ENCODE measurements at places on chromosomes 5 and 9. TPM values are rescaled to one million over a fixed set of nuclear protein-coding genes. Genes with fewer than 3 reads are reported as not detected.

Gene BASP1
- total RNA-seq: 31.4 TPM

Gene PLGRKT
- total RNA-seq: 27.6 TPM

Gene TAF11L10
- not detected for total RNA-seq

Gene GLDC
- total RNA-seq: 0.52 TPM

Gene PBX3
- 36.0 TPM for total RNA-seq

Gene PHF24
- total RNA-seq: 0.93 TPM

Gene TARS1
- 85.9 TPM for total RNA-seq

Gene CSF1R
- total RNA-seq: 55.1 TPM

Gene UGT3A2
- total RNA-seq: not detected

Gene JAKMIP2
- 0.10 TPM for total RNA-seq

Gene TMEM267
- total RNA-seq: 14.6 TPM

Gene FREM1
- total RNA-seq: 6.8 TPM

Gene EIF4E1B
- total RNA-seq: not detected

Gene CBY3
- total RNA-seq: not detected

Gene PCSK5
- 84.2 TPM for total RNA-seq

Gene PLPP7
- 9.8 TPM for total RNA-seq

Gene FSTL4
- 0.46 TPM for total RNA-seq

Gene LIX1
- total RNA-seq: not detected

Gene SLC28A3
- total RNA-seq: 0.14 TPM

Gene ESM1
- not detected for total RNA-seq

Gene PTPN3
- 2.1 TPM for total RNA-seq

Data from posterior vena cava (tissue), 2 donors.